ENCODE measurements at places on chromosomes 1 and 21.

DNA sequence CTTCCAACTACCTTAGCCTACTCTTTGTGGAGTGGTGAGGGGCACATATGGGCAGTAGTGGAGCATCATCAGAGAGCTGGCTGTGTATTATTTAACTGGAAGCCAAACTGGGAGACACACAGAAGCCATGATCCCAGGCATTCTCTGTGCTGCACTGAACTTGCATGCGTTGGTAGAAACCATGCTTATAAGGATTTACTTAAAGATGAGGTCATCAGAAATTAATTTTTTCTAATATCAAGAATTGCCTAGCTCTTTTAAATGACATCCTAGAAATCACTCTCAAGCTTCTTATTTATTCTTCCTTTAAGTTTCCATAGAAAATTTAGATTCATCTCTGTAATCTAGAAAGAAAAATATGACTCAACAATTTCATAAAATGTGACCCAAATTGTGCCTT lies 136.2 kb downstream of the KCNK1 start:
- no peak for DNase-seq

DNA sequence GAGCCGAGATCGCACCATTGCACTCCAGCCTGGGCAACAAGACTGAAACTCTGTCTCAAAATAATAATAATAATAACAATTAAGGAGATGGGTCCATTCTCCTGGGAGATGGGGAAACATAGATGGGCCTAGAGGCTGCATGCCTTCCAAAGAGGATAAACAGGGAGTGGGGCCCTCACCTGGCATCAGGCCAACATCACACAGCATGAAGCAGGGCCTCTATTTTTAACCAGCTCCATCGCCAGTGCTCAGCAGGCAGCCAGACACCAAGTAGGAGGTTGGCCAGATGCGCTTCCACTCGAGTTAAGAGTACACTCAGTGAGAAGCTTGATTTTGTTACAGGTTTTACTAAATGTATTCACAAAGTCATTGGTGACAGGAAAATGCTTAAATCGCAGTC lies 352.0 kb downstream of the RRAGC start:
- no peak for DNase-seq

GRCh38 chr1:25576459-25577133 lies 33.2 kb downstream of the LDLRAP1 start:
- no peak for DNase-seq

DNA sequence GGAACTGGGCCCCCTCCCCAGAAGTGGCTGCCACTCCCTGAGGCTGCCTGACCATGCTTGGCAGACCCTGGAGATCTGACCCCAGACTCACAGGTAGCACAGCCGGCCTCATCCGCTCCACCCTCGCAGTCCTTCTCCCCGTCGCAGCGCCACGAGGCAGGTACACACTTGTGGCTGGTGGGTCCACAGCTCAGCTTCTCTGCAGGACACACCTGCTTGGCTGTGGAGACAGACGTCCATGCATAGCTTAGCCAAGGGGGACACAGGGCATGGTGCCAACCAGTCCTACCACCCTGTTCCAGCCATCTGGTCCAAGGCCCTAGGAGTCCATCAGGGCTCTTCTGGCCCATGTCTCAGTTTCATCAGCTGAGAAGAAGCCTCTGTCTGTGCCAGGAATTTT lies 42.2 kb upstream of the MAGOH start:
- DNase-seq = no peak

DNA sequence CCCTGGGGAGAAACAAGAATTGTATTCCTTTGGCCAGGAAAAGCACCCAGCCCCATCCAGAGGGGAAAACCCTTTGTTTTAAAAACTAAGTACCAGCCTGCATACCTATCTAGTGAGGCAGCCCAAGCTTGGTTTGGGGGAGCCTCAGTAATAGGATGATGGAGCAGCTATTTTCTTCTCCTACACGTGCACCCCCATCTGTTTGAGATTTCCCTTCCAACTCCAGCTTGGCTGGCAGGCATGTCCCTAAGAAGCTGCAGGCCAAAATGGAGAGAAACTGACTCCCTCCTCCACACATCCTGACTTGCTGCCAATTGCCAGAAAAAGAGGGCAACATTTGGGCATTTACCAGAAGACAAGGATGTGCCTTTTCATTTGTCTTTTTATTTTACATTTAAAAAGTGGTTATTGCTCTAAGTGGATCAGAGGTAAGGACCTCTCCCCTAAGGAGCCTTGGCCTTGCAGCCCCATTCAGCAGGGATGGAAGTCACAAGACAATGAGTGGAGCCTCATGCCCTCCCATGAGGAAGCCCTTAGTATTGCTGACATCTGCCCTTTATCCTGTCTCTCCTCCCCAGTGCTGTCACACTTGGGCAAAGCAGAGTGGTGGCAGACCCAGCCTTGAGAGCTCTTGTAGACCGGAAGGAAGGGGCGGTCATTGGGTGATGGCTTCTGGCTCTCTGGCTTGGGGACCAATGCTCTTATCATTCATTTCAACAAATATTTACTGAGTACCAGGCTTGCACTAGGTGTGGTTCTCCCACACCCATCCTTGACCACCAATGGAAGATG lies 8.6 kb downstream of the FNDC5 start:
- DNase-seq = no peak

GRCh38 chr1:197092491-197093023 lies 25.5 kb upstream of the F13B start:
- DNase-seq = no peak

- no peak for DNase-seq
Observed at GRCh38 chr1:7515175-7515574, 255.9 kb upstream of the VAMP3 start.

DNA sequence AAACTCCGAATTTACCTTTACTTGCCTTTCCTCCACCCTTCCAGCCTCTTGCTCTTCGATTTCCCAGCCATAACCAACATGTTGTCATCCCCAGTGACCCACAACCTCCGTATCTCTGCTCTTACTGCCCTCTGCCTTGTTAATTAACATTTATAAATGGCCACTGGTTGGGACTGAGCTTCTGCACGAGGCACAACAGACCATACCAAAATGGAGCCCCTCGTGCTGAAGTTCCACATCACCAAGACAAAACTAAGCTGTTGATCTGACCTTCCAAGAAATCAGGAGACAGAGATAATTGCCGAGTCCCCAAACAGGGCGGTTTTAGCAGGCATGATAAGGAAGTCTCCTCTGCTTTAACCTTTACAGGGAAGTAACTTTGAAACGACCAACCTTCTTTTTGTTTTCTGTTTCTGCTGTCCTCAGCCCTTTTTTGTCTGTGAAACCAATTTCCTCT lies 71.9 kb downstream of the NMNAT2 start:
- no peak for DNase-seq

DNA sequence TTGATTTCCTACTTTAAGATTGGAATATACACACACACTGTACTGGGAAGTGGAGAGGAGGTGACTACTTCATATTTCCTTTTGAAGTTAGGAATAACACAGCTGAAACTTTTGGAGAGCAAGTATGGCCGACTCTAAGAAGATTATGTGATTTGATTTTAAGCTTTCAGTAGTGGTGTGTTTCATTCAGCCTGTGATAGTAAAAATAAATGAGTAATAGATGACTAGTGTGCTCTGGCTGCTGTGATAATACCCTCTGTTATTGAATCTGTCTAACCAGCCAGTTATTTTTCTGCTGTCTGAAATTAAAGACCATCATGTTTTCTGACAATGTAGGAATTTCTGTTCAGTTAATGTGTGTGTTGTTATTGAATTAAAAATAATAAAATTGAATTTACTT lies 48.3 kb downstream of the CTTNBP2NL start:
- no peak for DNase-seq

DNA sequence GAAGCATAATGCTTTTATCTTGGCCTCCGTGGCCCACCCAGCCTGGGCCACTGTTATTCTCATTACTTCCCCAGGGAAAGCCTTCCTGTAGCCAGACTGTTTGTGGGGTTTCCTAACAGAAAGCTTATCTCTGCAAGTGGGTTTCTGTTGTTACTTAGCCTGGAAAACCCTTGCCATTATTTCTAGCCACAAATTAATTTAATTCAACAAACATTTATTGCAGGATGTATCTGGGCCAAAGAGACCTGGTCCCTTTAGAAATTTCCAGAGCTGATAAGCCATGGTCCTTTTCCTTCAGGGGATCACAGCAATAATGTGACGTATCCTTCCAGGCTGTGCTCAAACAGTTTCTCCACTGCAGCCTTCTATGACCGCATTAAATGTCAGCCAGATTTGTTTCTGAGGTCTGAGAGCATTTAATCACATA lies 20.9 kb downstream of the TNN start:
- DNase-seq = no peak

DNA sequence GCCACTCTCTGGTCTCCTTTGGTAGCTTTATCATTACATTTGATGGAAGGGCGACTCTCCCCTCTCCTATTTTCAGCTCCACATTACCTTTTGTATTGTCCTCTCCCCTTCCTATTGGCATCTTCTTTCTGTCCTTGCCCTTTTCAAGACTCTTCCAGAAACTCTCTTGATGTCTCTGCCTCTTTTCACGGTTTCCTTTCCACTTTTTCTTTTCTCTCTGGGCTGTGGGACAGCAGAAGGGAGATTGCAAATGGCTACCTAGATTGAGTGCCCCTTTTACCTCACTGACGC lies 17.5 kb downstream of the IER5 start:
- no peak for DNase-seq

- no peak for DNase-seq
Observed at GRCh38 chr21:32328595-32328994, 29.9 kb downstream of the MRAP start.

DNA sequence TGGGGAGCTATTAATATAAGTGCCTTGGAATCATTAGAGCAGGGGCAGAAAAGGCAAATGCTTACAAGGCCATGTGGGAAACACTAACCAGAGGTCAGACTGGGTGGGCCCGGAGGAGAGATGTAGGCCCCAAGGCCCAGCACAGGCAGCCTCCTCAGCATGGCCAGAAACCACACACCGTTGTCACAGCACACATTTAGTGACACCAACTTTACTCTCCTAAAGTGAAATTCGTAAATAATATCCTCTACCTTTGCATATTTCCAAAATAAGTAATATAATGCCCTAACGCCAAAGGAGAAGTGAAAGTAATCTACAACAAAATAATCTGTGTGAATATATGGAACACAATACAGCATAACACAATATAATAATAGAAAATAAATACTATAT lies 62.6 kb downstream of the KIF21B start:
- DNase-seq = no peak

DNA sequence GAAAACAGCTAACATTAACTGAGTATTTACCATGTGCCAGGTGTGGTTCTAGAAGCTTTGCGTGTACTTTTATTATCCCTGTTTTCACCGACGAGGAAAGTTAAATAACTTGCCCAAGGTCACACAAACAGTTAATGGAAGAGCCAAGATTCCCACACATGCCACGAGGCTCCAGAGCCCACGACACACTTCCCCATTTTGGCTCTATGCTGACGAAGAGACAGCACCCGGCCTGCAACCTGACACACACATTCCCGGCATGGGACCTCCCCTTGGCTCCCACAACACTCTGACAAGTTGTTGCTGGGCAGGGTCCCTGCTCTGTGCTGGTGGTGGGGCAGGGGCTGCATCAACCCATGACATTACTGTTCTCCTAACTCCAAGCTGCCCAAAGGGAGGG lies 52.8 kb downstream of the RAP1GAP start:
- DNase-seq = no peak

GRCh38 chr1:147579532-147579931 lies 38.2 kb downstream of the BCL9 start:
- peak; percentile 27 for DNase-seq

- DNase-seq = no peak
Observed at GRCh38 chr1:148263906-148264255, 111.8 kb upstream of the NBPF11 start.

DNA sequence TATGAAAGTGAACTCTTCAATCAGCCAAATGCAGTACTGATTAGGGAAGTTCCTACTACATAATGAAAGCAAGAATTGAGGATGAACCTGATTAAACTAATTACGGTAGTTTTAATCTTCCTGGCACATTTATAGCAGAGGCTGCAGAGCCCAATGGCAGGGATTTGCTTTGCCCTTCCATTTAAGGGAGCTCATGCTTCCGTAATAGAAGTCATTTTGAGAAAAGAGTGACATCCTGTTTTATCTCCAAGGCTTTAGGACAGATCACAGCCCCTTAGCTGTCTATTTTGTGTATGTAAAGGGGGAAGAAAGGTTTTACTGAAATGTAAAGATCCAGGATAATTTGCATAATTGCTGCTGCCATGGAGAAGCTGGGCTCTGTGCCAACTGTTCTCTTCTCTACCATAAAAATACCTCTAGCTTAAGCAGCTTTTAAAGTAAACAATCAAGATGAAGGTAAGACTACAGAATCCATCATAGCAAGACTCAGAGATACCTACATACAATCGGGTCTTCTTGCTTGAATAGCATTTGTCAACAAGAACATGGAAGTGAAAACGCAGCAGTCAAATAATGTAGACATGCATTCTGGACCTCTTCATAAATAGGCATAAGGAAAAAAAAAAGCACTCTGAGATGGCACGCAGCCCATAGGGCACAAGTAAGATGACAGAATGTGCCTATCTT lies 62.5 kb downstream of the ASH1L start:
- no peak for DNase-seq

DNA sequence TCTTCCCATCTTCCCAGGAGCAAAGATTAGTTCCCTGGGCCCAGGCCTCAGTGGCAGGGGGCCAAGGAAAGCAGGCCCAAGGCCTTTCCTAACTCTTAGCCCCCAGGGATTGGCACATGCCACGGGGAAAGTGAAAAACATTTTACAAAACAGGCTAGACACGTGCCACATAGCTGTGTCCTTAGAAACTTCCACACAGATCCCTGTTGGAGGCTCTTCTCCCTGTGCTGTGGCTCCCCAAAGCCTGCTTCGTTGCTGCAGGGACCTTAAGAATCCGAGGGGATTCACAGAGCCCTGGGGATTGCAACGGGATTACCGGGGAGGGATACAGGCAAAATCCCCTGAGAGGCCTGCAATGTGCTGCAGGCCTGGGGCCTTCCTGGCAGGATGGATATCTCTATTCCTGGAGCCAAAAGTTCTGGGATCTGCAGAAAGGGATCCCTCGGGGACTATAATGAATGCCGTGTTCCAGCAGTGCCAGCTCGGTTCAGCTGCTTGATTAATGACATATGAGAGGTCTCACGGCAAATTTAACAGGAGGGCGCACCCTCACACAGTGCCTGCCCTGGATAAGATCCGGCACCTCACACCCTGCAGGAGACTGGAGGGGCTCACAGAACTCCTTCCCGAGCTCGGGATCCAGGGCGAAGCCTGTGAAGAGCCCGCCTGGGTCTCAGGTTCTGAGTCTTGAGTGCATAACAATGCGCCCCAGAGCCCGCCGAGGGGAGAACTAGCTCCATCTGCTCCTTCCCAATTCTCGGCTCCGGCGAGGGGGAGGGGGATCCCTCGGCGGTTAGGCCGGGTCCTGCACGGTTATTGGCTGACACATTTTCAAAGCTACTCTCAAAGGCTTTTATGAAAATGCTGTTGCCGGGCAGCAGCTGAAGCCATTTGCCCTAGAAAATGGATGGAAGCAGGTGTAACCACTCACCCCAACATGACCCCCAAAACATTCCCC lies 15.3 kb upstream of the RGS8 start:
- no peak for DNase-seq

DNA sequence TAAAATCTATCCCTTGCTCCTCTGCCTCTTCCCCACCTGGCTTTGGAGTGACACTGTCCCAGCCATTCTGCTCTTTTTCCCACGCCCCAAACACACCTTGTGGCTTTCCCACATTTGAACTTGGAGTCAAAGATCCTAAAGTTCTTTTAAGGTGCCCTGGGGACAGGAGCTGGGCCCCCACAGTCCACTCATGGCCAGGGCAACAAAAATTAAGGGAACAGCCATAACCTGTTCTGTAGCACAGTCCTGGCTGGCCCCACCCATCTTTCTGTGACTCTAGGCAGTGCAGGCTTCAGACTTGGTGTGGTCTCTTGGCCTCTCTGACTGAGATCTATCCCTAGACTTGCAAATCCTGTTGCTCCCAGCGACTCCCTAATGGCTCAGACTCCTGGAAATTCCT lies 143.0 kb upstream of the MAGI3 start:
- DNase-seq = no peak
